Activated naive CD4-positive, alpha-beta T cell treated with Interleukin-2 at 50 U/mL for 16 hours (primary cell): ENCODE measurements at places on chromosomes 3 and 15.
A peak's percentile ranks its signal among the peaks of the same experiment; 100 is the strongest.

- DNase-seq = no peak
These were observed 1.2 kb downstream of the TRIM71 start for GRCh38 chr3:32818970-32819511.

GRCh38 chr3:102573483-102574028, 138.7 kb downstream of the ZPLD1 start:
- DNase-seq = no peak

DNA sequence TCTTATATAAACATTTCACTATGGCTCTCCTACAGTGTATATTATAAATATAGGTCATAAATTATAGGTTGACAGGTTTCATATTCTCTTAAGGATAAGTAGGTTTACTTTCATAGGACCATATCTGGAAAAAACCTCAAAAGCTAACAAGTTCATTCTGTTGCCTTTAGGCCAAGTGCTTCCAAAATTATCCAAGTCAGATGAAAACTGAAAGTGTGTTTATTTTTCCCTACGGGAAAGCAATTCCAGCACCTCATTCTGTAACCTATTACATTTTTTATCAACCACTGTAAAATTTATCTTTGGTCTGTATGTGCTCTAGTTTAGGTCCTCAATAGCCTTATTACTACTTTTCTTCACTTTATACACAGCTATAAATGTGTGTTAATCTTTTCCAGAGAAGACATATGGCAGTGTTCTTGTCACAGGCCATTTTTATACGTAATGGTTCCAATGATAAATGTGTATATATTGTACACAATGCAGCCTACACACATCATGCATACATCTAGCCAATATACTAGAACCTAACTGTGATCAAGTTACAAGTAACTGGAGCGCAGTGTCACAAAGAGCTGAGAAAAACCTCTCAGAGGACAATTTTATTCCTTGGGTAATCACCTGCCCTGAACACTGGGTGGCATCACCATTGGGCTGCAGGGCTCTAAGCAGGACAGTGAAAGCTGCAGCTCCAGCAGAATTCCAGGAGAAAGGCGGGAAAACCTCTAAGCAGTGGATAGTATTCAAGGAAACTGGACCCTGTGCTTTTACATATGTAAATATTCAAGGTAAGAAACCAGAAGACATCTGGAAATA, 251.3 kb downstream of the CTNNB1 start:
- DNase-seq = no peak

DNA sequence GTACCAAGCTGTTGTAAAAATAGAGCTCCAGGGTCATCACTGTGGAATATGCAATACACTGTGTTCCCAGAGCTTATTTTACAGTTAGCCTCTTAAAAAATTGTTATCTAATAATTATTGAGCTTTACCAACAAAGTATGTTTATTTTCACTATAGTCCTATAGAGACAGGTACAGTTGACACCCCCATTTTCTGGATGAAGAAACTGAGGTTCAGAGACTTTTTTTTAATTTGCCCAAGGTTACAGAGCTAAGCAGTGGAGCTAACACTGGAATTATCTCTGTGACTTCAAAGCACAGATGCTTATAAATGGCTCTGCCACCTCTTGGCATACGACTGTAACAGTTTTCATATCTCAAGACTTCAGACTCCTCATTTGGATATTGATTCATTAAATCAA, 126.4 kb downstream of the FEZF2 start:
- no peak for DNase-seq

GRCh38 chr15:25711164-25711563, 152.0 kb downstream of the ATP10A start:
- DNase-seq = no peak

DNA sequence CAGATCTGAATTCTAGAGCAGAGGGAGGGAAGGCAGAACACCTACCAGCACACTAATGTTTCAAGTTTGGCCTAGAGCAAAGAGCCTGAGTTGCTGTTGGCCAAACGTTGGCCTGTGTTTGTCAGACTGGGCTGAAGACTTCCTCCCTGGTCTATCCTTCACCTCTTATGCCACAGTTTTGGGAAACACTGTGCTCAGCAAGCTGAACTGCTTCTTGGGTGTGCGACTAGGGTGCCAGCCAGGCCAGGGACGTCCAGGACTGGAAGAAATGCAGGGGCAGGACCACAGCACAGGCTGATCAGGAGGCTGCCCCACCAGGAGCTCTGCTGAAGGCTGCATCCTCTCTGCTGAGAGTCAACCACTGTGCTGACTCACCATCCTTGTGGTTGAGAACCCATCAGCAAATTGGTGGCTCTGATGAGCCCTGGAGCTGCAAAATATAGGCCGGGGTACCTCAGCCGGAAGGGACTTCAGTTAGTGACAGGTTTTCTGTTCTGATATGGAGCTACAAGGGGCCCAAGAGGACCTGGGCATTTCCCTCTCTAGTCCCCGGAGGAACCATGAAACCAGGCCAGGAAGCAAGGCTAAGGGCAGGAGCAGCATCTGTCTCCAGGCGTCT, 131.6 kb upstream of the RASGRP1 start:
- DNase-seq = peak; percentile 71

DNA sequence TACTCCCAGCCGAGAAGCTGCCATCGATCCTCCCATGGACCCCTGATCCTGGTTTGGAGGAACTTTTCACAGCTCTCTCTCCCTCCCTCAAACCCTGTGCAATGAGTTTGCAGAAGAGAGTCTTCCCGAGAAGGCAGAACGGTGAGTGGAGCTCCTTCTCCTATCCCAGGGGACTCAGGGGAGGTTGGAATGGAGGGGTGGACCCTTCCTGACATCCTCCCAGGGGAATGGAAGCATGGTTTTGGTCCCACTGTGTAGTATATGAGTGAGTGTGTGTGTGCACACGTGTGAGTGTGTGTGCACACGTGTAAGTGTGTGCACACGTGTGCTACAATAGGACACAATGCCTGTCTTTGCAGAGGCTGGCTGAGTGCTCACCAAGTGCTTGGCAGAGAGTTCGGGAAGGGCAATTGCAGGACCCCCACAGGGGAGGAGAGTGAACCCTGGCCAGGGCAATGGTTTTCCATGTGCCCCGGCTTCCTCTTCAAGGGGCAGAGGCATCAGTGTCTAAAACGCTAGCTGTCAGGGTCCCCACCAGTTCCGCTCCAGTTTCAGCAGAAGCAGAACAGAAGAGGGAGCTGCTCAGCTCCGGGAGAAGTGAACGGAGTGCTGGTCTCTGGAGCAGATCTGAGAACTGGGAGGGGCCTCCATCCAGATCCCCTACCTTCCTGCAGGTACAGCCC, 13.8 kb upstream of the IL16 start:
- no peak for DNase-seq

GRCh38 chr3:193231201-193231600, 9.8 kb upstream of the PLAAT1 start:
- DNase-seq = no peak

- no peak for DNase-seq
These were observed 307.8 kb upstream of the ARRDC4 start for GRCh38 chr15:97652700-97653167.

DNA sequence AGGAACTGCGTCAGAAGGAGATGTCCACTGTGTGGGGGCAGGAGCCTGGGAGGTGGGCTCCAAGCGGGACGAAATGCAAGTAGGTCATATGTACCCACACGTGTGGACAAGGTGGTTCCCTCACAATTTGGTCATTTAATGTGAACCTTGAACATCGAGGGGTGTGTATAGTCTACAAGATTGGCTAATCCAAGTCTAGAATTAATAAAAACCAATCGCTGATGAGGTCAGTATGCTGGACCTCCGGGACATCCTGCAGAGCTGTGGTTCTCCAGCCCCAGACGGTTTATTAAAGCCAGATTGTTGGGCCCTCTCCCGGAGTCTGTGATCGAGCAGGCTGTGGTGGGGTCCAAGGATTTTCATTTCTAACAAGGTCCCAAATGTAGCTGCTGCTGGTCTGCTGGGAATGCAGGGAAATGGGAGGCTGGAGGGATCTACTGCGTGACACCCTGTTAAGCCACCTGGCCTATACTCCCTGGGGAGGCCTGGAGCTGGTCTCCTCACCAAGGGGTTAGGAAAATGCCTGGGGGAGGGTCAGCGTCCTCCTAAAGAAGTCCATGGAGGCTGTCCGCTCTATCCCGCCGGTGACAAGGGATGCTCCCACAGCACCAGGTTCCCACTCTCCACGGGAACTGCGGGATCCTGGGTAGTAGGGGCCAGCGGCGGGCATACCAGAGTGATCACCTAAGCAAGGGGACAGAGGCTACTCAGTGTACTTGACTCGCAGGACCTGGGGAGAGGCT, 25.1 kb downstream of the PCSK6 start:
- DNase-seq = no peak

DNA sequence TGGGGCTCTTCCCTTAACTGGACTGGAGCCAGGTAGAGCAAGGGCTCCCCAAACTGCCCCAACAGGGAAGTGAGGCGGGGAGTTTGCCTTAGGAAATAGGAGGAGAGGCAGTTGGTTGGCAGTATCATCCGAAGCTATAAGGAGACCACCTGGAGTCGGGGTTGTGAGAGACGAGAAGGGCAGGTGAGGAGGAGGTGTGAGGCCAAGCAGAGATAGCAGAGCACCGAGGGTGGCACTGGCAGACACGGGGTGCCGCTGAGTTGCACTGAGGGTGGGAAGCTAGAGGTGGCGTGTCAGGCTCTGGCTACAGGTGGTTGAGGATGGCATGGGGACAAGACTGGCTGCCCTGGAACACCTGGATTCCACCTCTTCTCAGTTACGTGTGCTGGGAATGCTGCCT, 17.2 kb downstream of the RASGRF1 start:
- no peak for DNase-seq

DNA sequence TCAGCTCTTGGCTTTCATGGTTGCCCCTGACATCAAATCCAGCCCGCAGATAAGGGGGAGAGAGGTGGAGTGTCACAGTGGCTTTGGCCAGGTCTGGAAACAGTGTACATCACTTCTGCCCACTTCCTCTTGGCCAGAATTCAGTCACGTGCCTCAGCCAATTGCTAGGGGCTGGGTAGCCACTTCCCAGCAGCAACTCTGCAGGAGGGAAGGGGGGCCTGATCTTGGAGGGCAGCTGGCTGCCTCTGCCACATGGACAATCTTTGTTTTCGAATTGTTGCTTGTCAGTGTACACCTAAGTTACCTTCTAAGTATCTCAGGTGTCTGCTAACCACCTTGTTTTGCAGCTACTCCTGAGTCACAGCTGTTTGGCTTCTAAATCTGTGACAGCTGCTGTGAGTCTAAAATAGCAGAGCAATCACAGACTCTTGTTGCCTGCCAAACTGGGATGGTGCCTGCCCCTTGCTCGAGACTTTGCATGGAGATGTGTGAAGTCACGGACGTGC, 41.0 kb upstream of the LIMD1 start:
- no peak for DNase-seq

- DNase-seq = no peak
These were observed 641.2 kb upstream of the ARRDC4 start for GRCh38 chr15:97319291-97319690.

DNA sequence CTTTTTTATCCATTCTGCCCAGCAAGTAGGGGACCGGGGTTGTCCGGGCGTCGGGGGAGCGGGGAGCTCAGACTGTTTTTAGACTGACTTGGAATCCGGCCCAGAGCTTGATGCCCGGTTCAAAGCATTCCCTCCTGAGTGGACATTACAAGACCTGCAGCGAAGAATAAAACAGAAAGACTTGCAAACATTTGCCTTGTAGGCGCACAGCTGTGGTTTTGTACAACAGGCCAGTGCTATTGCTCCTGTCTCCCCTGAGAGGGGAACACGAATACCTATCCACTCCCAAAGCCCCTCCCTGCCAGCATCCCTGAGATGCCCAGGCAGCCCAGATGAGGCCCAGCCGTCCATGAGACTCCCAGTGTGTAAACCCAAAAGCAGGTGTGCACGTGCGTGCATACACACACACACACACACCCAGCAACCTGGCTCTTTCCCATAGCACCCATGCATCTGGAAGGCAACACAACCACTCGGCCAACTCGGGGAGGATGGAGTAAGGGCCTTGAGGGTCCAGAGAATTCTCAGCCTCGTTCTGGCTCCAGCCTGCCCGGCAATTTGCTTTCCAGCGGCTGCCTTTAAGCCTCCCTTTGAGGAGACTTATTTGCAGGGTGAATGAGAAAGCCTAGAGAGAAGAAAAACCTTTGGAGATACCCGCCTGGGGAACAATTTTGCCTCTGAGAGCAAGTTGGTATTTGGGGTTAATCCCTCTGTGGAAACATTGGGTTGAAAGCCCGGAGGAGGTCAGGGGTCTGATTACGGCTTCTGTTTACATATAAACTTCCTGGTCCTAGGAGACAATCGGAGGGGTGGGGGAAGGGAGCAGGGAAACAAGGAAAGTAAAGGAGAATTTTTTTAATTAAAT, 161.0 kb upstream of the HES1 start:
- no peak for DNase-seq

GRCh38 chr3:78569804-78570203, 1198.0 kb downstream of the ROBO1 start:
- DNase-seq = no peak

- no peak for DNase-seq
These were observed 35.3 kb downstream of the TCF12 start for GRCh38 chr15:56953790-56954189.

- DNase-seq = no peak
These were observed 154.3 kb downstream of the GOLIM4 start for GRCh38 chr3:167941234-167941995.

DNA sequence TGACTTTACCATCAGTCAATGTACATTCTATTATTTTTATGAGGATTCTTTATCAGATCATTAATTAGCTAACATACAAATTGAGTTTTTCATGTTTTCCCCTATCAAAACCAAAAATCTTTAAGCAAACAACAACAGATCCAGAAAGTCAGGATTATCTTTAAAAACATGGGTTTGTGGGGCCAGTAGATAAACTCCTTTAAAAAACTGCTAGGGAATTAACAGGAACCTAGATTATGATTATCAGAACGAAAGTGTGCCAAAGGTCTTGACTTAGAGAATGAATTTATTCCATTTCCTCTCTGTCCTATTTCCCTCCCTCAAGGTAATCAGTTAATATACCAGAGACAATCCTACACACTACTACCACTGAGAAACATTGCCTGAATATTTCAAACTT, 13.2 kb upstream of the CCDC13 start:
- no peak for DNase-seq

GRCh38 chr3:174126990-174127758, 729.6 kb downstream of the NLGN1 start:
- no peak for DNase-seq

- no peak for DNase-seq
These were observed 784 bp downstream of the TTLL3 start for GRCh38 chr3:9810846-9811245.

DNA sequence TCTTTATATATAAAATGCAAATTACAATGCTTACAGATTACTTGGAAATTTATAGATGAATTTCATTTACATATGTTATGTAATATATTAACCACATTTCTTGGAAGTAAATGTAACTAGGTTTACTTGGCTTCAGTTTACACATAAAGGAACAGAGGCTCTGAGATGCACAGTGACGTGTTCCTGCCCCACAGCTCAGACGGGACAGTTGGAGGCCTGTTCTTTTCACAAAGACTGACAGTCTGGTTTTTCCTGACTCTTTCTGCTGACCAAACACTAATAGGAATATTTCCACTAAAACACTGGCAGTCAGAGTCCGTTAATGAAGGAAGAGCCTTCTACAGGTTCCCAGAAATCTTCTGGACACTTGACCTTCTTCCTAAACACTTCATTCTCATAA, 336.1 kb downstream of the MFSD1 start:
- no peak for DNase-seq
